Purkinje cell (primary cell): ENCODE measurements at places on chromosomes 4 and X. TPM values are rescaled to one million over a fixed set of nuclear protein-coding genes. Genes with fewer than 3 reads are reported as not detected.

SLC10A4 gene
- 1.8 TPM in 1 of 2 replicates, not detected in the other for polyA plus RNA-seq

ARMCX1 gene
- 39.2 and 45.7 TPM in 2 replicates for polyA plus RNA-seq

NR3C2 gene
- polyA plus RNA-seq, result 5.3 and 6.6 TPM in 2 replicates

SMIM31 gene
- not detected in 2 replicates for polyA plus RNA-seq

DMD gene
- polyA plus RNA-seq, result 98.4 and 115 TPM in 2 replicates

ASMTL gene
- polyA plus RNA-seq, result 14.4 and 15.2 TPM in 2 replicates
